ELR (cell line): ENCODE measurements at places on chromosomes 12 and 14.
A peak's percentile ranks its signal among the peaks of the same experiment; 100 is the strongest.

DNA sequence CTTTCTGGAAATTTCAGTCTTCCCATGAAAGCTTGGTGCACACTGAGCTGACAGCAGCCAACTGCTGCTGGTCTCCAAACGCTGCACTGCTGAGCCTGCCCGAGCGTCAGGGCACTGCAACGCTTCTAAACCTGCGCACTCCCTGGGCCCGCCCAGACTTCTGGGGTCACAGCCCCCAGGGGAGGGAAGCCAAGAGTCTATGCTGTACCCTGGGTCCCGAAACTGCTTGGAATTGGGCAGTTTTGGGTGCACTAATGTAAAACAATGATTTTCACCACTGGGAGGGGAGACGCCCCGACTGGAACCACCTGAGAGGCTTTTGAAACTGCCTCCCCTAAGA is 32.0 kb downstream of the CCDC92 start:
- DNase-seq, result no peak

DNA sequence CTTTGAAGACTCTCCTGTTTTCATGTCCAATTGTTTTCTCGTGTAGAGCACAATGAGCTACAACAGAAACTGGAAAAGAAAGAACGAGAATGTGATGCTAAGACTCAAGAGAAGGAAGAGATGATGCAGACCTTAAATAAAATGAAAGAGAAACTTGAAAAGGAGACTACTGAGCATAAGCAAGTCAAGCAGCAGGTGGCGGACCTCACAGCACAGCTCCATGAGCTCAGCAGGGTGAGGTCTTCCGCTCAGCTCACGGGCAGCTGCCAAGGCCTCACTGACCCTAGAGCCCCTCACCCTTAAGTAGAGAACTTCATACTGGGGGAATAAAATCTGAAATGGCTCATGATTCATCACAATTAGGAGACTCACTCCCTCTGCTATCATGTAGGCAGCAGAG is 134.7 kb downstream of the GPR135 start:
- no peak for DNase-seq

DNA sequence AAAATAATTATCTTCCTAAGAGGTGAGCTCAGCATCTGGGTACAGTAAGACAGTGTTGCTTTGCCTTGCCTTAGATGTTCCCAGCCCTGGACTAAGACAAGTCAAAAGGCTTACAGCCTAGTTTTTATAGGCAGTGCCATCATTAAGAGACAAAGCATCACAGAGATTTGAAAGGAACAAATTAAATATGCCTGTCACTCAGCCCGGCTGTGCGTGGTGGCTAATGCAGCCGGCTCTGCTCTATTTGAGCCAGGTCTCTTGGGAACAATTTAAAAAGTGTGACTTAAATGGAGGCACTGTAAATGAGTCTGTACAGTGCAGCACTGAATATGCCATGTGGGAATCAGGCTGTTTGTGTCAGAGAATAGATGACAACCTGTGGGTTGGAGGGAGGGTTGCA is 1687.4 kb upstream of the FLRT2 start:
- no peak for DNase-seq

- DNase-seq, result no peak
These were observed 199.1 kb upstream of the KRR1 start for GRCh38 chr12:75710361-75711069.

DNA sequence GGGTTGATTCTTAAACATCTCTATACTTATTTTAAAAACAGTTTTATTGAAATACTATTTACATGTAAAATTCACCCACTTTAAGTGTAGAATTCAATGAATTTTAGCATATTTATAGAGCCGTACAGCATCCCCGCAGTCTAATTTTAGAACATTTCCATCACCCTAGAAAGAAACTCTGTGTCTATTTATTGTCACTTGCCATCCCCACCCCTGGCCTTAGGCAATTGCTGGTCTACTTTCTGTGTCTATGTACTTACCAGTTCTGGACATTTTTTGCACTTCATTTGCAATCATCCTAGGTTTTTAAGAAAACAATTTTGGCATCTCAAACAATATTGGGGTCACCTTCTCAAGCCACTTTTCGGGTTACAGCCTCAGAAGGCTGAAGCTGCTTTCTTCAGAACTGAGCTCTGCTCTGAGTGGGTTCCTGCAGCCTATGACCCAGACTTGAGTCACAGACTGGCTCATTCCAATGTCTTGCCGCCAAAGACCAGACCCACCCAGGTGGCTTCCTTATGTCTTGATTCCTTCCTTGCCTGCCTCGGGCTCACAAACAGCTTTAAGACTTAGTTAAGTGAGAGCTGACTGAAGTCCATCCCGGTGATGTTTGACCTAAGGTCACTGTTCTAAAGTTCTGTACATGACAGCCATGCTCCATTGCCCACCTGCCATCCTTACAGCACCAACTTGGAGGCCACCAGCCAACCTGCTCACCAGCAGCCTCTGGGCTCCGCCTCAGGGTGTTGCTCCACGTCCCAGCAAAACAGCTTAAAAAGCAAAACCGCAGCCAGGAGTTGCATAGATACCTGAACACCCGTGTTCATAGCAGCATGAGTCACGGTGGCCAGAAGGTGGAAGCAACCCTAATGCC is 131.5 kb downstream of the CHST11 start:
- DNase-seq, result peak; percentile 95

- DNase-seq, result no peak
These were observed 365.5 kb downstream of the ETNK1 start for GRCh38 chr12:22990501-22990900.

DNA sequence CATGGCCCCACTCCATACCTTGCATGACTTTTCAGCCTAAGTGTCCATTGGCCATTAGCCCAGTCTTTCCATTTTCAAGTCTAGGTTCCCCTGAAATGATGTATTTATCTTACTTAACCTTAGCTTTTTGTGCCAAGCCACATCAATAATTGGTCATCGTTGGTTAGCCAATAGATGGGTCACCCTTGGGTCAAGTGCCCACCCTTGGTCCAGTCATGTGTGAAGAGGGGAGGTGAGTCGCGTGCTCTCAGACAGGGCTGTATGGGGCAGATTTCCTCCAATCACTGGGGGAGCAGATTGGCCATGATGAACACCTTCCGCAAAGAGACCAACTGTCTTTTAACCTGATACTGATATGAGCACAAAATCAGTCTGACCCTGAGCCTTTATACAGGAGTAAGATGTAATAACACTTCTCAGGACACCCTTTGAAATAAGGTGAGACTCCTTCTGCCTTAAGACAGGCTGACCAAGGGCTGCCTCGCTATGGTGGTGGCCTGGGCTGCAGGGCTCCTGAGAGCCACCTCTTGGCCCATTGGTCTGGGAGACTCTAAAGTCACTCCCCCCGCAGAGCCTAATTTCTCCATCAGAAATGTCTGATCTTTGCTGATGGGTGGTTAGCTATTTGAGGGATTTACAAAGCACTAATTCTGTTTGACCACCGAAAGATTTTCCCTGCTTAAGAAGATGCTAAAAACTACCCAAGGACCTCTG is 143.2 kb downstream of the ZFP36L1 start:
- peak; percentile 58 for DNase-seq

GRCh38 chr14:37150414-37150813 is 22.0 kb downstream of the SLC25A21 start:
- DNase-seq, result peak; percentile 64

DNA sequence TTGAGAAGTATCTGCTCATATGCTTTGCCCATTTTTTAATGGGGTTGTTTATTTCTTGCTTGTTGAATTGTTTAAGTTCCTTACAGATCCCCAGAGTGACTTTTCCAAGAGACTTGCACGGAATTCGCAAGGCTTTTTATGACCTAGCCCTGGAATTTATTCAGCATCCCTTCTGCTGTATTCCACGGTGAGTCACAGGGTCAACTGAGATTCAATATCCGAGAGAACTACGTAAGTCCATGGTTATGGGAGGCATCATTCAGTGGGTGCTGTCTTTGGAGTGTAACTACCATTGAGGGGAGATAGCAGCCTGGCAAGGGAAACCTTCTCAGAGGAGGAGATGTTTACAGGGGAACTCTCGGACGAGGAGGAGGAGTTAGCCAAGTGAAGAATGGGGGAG is 20.9 kb upstream of the GPRC5A start:
- peak; percentile 100 for DNase-seq

GRCh38 chr14:22472935-22473854 is 115.8 kb downstream of the DAD1 start:
- peak; percentile 57 for DNase-seq

- DNase-seq, result no peak
These were observed 45.1 kb downstream of the SSH1 start for GRCh38 chr12:108812324-108812723.

- DNase-seq, result no peak
These were observed 117.3 kb upstream of the OVCH1 start for GRCh38 chr12:29614694-29615325.

DNA sequence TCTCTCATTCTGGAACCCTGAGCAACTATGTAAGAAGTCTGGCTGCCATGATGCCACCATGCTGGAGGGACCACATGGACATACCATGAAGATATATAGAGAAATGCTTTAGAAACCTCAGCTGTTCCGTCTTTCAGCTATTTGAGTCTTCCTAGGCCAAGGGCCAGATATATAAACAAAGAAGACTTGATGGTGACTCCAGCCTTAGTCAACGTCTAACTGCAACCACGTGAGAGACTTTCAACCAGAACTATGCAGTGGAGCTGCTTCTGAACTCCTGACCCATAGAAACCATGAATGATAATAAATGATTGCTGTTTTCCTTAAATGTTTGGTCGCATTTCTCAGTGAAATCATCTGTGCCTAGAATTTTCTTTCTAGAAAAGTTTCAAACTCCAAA is 20.0 kb upstream of the KITLG start:
- peak; percentile 91 for DNase-seq

GRCh38 chr12:25054783-25055144 is 105.9 kb upstream of the BCAT1 start:
- DNase-seq, result peak; percentile 49

DNA sequence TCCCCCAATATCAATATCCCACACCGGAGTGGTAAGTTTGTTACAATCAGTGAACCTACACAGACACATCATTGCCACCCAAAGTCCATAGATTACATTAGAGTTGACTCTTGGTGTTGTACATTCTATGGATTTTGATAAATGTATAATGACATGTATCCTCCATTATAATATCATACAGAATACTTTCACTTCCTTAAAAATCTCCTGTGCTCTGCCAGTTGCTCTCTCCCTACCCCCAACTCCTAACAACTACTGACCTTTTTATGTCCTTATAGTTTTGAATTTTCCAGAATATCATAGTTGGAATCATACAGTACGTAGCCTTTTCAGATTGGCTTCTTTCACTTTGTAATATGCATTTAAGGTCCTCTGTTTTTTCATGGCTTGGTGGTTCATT is 48.4 kb downstream of the SLC4A8 start:
- DNase-seq, result no peak

DNA sequence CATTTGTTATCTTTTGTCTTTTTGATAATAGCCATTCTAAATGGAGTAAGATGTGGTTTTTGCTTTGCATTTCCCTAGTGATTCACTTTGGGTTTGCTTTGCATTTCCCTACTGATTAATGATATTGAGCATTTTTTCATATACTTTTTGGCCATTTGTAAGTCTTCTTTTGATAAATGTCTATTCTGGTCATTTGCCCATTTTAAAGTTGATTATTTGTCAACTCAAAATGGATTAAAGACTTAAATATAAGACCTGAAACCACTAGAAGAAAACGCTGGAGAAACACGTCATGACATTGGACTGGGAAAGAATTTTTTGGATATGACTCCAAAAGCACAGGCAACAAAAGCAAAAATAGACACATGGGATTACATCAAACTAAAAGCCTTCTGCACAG is 148.0 kb downstream of the APAF1 start:
- no peak for DNase-seq

DNA sequence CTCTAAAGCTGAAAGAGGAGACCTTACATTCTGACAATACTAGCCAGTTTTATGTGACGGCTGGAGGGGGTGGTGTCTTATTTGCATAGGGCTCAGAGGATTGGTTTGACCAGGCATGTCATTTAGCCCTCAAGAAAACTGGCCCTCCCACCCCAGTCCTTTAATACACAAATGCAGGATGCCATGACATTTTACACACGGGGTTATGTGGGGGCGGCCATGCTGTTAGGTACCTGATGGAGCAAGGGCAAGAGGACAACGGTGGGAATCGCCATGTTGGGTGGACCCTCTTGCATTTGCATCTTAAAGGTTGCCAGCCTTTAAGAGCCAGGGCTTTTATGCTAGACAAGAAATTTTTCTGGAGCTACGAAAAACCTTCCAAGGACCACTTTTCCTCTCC is 23.3 kb downstream of the MDM2 start:
- DNase-seq, result no peak
